ENCODE measurements at places on chromosomes 16 and 17.

- no peak for DNase-seq
Measured at GRCh38 chr16:4868026-4868425, 20.7 kb downstream of the UBN1 start.

DNA sequence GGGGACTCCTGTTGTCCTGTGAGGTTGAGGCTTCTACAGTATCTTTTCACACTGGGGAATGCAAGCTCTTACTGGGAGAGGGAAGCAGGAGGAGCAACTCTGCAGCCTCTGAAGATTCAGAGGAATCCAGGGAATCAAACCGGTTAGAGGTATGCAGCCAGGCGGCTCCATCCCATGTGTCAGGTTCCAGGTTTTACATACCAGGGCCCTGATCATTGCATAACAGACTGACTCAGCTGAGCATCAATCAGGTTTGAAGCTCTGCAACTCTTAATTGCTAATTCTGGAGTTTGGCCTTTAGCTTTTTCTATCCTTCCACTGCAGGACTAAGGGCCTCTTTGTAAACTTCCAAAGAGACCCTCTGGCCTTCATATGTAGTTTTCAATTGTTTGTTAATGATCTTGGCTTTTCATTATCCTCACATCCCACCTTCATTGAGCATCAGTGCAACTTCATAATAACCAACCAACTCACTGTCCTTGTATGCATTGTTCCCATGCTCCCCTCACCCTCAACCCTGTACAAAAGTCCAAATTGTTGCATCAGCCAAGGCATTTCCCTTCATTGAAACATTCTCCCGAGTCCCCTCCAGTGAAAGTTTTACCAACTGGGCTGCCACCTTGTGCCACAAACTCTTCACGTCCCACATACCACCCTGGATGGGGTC, 59.7 kb upstream of the DHX40 start:
- no peak for DNase-seq

GRCh38 chr17:78131172-78132083, 857 bp downstream of the TMC8 start:
- DNase-seq = no peak

- no peak for DNase-seq
Measured at GRCh38 chr17:3738562-3739295, 15.0 kb downstream of the HASPIN start.

DNA sequence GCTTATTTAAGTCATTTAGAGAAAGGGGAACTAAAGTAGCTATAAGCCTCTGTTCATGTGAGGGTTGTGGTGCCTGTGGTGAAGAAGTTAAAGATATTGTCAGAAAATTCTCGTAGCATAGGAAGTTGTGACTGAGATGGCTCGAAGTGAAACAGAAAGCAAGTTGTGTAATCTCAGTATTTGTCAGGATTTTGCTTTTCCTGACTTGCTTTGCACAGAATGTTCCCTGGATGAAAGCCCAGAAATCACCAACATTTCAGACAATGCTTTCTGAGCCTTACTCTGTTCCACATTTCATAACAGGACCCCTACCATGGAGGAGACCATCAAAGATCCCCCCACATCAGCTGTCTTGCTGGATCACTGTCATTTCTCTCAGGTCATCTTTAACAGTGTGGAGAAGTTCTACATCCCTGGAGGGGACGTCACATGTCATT, 10.6 kb downstream of the CALCOCO2 start:
- no peak for DNase-seq

GRCh38 chr17:31309556-31309955, 4.3 kb downstream of the EVI2B start:
- no peak for DNase-seq

- DNase-seq = no peak
Measured at GRCh38 chr17:28963055-28963611, 11.8 kb upstream of the PHF12 start.

DNA sequence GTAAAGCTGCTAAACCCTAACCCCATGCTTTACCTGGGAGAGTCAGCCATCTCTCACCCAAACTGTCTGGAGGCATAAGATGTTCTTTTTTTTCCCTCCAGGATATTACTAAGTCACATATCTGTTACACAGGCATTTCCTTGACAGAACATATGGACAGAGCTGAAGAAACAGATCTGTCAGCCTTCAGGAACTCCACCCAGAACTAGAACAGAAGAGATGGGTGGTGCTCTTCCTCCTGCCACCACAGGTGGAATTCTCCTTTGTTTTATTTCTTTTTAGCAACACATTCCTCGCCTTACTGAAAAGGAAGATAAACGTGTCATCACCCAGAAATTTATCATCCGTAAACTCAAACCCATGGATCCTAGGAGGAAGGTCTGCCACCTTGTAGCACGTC, 8.8 kb downstream of the MYCBPAP start:
- DNase-seq = no peak

DNA sequence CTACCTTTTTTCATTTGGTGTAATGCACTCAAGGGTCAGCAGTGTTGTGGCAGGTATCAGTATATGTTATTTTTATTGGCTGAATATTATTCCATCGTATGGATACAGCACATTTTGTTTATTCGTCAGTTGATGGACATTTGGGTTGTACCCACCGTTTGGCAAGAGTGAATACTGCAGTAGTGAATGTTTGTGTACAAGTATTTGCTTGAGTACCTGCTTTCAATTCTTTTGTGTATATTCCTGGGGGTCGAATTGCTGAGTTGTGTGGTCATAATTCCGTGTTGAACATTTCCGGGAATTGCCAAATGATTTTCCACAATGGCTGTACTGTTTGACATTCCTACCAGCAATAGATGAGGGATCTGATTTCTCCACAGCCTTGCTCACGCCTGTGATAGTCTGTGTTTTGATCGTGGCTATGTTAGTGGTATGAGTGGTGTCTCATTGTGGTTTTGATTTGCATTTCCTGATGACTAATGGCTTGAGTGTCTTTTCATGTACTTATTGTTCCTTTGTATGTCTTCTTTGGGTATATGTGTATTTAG, 108.4 kb downstream of the OR1D5 start:
- no peak for DNase-seq

GRCh38 chr16:51355875-51356274, 204.8 kb upstream of the SALL1 start:
- DNase-seq = no peak

DNA sequence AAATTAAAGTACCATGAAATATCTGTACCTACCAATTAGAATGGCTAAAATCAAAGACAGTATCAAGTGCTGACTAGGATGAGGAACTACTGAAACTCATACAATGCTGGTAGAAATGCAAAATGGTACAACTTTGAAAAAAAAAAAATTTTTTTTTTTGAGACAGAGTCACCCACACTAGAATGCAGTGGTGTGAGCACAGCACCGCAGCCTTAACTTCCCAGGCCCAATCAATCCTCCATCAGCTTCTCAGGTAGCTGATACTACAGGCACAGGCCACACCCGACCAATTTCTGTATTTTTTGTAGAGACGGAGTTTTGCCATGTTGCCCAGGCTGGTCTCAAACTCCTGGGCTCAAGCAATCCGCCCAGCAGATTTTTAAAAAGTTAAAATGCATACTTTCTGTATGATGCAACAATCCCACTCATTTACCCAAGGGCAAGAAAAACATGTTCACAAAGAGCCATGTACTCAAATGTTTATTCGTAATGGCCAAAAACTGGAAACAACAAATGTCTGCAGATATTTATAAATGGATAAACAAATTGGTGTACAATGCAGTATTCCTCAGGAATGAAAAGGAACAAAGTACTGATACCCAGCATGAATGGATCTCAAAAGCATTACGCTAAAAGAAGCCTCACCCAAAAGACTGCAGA, 8.7 kb downstream of the SMURF2 start:
- DNase-seq = no peak

DNA sequence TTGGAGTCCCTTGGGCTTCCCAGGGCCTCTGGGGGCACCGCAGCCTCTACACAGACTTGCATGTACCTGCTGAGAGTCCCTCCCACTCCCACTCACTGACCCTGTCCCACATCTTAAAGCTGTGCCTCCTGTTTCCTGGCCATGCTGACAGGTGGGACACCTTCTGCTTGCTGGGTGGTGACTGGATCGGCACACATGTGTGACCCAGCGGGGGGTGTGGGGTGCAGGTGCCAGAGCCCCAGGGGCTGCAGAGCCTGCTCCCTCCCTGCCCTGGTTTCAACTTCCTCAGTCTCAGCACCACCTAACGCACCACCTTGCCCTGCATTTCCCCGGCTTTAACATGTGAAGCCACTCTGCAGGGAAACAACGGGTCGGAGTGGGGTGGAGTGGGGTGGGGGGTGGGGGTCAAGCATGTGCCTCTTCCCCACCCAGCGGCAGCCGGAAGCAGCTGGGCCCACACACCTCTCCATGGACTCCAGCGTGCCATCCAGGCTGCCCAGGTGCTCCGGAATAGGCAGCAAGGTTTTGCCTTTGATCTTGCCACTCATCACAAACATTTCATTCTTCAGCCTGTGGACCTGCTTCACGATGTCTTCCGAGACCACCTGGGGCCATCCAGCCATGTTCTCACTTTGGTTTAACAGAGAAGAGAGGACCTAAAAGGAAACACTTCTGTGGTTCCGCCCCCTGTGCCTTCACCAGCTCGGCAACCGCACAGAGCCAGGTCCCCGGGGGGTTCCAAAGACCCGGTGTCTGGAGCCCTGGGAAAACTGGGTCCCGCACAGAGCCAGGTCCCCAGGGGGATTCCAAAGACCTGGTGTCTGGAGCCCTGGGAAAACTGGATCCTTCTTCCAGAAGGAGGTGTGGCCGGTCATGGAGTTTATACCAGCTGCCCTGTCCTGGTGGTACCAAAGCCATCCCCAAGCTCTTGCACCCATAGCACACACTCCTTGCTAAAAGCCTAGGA, 4.7 kb downstream of the DNAH17 start:
- DNase-seq = peak; percentile 32

- no peak for DNase-seq
Measured at GRCh38 chr16:31695667-31696066, 168.0 kb downstream of the AHSP start.

DNA sequence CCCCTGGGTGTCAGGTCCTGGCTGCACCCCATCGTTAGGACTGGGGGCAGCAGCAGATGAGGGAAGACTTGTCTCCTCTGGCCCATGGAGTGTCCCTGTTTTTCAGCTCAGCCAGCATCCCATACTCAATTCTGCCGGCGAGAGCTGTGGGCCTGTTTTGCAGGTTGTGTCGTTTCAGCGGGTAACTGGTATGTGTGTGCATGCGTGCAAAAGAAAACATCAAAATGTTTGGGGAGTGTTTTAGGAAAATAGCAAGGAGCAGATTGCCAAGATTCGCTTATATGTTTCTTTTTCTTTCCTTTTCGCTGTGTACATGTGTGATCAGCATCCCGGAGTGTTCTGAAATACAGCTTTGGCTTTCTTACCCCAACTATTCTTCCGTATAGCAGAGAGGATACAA, 34.7 kb downstream of the MSI2 start:
- no peak for DNase-seq

DNA sequence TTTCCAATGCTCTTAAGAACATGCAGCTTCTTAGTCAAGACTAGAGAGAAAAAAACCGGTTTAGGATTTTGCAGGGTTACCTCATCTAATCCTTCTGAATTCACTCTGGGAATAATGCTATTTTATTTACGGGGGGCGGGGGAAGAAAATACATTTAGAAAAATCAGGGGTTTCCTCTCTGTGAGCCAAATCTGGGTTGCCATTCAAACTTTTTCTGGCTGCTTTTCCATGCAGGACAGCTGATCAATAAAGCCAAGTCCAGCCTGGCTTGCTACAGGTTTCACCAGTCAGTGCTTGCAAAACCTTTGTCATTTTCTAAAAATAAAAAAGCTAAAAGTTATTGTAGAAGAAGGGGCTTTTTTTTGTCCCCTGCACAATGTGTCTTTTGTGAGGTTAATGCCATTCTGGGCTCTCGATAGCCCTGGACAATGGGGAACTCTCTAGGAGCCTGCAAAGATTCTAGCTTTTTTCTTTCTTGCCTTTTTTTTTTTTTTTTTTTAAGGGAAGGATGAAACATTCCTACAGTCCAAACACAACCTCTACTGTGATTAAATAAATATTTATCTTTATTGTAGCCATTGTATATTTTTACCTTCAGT, 13.1 kb upstream of the ZFHX3 start:
- no peak for DNase-seq

- DNase-seq = no peak
Measured at GRCh38 chr17:81132770-81133723, 32.3 kb upstream of the PVALEF start.

- no peak for DNase-seq
Measured at GRCh38 chr17:35038453-35038852, 25.1 kb downstream of the RFFL start.

DNA sequence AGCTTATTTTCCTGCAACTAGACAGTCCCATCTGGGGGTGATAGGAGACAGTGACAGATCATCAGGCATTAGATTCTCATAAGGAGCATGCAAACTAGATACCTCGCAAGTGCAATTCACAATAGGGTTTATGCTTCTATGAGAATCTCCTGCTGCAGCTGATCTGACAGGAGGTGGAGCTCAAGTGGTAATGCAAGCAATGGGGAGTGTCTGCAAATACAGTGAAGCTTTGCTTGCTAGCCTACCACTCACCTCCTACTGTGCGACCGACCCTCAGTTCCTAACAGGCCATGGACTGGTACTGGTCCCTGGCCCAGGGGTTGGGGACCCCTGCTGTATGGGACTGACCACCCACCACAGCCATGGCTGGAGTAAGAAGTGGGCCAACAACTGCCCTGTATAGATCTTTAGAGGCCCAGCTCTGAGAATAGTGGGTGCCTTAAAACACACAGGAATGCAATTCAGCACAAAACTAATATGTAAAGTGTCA, 26.0 kb upstream of the IRX3 start:
- no peak for DNase-seq

Measured in NCI-H2171 (cell line).